ENCODE measurements at places on chromosomes 7 and 10.

DNA sequence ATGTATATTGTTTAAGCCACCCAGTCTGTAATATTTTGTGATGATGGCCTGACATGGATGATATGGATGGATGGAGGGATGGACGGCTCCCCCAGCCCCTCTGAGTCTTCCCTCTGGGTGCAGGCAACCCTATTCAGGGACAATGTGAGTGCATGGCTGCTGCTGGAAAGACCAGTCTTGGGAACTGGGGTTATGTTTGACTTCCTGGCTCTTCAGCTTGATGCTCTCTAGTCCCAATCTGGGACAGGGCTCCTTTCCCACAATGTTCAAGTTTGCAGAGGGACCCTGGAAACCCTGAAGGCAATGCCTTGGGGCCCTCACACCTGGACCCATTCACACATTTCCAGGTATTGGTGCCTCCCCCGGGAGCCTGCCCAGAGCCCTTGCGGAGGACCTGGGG, 52.3 kb upstream of the RET start:
- no peak for DNase-seq

- DNase-seq, result no peak
Observed at GRCh38 chr7:508461-509170, 11.0 kb downstream of the PDGFA start.

DNA sequence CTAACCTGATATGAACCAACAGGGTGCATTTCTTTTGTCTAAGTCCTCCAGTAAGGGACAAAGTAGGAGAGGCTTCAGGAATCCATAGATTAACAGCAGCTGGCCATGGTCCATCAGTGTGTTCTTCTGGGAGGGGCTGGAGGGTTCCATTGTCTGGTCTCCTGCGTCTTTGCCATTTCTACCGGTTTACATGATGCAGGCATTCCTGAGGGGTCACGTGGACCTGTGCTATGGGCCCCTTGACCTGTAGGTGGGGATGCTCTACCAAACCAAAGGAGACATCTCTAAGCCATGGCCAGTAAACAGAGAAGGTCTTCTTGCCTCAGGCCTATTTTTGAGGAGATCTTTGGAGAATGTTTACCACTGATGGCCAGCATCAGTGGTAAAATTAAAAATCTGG, 28.7 kb upstream of the HABP2 start:
- peak; percentile 64 for DNase-seq

GRCh38 chr10:51000976-51001375, 73.3 kb upstream of the PRKG1 start:
- no peak for DNase-seq

DNA sequence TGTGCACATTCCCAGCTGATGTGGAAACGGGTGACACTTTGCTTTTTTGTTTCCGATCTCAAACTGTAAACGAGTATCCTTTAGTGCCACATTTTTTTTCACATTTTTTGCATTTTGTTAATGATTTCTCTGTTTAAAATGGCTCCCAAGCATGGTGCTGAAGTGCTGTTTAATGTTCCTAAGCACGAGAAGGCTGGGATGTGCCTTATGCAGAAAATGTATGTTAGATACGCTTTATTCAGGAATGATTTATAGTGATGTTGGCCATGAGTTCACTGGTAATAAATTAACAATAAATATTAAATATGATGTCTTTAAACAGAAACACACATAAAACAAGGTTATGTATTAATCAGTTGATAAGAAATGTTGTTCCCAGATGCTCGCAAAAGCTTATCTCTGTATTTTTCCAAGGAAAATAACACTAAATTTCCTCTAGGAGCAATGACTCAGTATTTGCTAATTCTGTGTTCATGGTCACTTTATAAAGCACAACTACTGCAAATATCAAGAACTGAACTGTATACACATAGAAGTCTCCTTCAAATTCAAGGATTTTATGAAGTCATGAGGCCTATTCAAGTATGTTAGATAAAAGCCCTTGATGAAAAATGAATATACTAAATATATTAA, 305.9 kb upstream of the SMIM30 start:
- no peak for DNase-seq

DNA sequence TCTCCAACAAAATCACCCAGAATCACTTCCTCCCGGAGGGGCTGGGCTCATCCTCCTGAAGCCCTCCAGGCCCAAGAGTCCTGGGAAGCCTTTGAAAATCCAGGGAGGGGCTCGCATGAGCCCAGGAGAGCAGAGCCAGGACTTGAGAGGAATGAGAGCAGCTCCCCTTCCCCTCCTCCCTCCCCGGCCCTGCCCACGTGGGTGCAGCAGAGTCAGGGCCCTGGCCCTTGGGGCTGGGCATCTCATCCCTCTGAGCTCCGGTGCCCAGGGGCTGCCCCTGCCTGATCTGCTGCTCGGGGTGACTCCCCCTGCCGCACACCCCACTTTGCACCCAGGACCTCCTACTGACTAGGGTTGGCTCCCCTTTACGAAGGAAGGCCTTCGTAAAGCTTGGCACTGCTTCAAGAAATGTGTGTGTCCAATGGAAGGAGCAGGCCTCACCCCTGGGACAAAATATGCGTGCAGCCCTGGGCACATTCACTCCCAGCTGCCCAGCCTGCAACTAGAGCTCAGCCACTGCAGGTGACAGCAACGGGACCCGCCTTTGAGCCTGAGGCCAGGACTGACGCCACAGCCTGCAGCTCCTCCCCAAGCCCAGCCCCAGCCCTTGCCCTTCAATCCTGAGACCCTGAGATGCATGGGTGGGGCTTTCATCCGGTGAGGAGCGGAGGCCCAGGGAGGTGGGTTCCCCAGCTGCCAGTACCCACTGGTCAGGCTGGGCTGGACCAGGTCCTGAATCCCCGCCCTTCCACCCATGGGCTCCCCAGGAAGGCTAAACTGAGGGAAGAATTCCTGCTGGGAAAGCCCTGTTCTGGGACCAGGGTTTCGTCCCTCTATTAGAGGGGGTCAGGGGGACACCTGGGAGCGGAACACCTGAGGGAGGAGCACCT, 21.8 kb downstream of the PWWP2B start:
- peak; percentile 88 for DNase-seq

- no peak for DNase-seq
Observed at GRCh38 chr10:67790534-67791408, 47.2 kb downstream of the DNAJC12 start.

DNA sequence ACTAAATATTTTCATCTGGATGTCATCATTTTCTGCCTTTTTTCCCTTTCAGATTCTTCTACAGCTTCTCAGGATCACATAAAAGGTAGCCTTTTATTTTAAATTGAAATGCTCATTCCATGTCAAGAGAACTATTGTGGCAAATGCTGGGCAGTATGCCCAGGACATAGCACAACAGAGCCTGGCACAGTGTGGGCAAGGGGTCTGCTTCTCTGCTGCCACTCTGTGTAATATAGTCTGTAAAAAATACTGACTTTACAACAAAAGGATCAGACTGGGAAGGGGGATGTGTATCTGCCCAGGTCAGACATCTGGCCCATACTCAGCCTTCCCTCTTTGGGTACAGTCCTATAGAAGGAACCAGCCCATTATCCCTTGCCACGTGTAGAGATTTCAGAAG, 62.7 kb downstream of the CUZD1 start:
- no peak for DNase-seq

- no peak for DNase-seq
Observed at GRCh38 chr7:87784424-87784823, 91.7 kb downstream of the SLC25A40 start.

DNA sequence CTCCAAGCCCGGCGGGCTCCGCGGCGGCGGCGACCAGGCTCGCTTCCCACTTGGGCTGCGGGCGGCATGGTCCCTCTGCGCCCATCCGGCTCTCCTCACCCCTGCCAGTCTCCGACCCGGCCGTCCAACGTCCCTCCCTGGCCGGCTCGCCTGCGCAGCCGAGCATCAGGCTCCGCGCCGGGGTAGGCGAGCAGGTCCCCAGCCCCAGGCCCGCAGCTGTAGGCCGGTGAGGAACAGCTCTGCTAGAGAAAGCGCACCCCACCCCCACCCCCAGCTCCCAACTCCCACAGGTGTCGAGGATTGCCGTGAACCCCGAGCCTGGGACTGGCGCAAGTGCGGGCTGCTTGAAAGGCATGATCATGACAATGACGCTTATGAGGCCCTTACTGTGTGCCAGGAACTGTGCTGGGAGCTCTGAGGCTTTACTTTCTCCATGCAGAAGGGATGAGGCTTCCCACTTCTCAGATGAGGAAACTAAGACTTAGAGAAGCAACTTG, 20.8 kb upstream of the PAX2 start:
- DNase-seq, result no peak

DNA sequence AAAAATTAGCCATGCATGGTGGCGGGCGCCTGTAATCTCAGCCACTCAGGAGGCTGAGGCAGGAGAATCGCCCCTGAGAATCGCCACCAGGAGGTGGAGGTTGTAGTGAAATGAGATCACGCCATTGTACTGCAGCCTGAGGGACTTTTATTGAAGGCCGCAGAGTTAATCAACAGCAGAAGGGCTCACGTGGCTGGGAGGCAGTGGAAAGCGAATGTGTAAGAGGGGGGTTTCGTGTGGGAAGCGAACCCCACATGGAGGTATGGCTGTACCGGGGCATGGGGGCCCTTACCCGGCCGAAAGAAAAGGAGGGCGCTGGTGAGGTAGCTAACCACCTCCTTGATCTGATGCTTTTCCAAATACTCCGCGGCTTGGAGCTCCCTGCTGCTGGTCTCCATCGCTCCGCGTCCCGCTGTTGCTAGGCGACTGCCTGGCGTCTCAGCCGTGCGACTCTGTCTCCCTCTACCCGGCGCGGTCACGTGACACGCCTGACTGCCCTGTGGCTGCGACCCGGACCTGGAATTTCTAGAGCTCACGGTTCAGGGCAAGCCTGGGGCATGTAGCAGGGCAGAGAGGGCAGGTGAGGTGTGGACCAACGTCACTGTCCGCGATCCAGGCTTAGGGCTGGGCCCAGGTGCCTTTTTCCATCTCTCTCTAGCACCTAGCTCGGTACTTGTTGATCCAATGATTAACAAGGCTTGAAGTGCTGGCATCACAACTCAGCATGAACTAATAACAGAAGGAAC, at the start of gene EFCAB10:
EFCAB10 (minus strand) TSS at position 428 of the 746 bp plus-strand sequence; CDS start at position 398, 30 bp downstream.
- DNase-seq, result peak; percentile 93

- DNase-seq, result no peak
Observed at GRCh38 chr10:36494371-36494770, 631.0 kb upstream of the ANKRD30A start.

DNA sequence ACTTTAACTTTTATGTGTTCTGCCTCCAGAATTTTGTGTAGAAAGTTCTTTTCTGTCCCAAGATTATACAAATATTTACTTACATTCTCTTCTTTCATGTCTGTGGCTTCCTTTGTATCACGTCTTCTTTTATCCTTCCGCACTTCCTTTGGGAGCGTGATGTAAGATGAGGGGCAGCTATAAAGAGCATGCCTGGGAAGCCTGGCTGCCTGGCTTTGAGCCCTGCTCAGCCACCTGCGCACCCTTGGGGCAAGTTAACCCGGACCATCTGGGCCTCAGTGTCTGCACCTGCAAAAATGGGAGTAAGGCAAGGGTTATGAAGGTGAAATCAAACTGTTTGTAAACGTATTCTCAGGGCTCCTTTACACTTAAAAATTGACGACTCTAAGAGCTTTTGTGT, 25.2 kb downstream of the PALD1 start:
- DNase-seq, result no peak

DNA sequence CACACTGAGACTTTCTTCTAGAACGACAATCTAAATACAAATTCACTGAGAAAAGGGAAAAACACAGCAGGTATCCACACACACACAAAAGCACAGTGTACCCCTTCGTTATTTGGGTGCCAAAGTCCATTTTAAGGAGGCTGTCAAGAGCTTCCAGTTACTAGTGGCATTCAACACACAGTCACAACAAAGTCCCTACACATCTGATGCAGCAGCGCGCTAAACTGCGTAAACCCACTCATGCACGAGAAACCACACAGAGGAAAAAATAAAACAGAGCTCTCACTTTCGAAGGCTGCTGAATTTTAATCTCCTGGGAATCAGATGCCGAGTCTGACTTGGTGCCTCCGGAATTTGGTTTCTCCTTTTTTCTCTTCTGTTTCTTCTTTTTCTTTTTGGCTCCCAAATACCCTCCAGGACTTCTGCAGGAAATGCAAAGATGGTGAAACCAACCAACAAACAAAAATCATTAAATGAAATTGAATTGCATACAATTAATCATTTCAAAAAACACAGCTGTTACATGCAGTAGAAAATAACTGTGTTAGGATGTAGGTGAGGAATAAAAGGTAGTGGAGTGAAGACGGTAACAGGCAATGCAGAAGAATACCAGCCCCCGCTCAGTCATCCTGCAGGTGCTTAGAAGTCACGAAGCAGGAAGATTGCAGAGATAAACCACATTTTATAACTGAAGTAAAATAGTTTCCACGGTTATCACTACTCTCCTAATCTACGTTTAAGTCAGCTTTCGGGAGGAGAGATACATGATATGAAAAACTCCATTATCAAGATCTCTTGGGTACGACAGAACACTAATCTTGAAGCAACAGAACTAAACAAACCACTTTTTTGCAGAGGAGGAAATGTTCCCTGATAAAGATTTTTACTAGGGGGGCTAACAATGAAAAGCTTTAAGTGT, 27.1 kb downstream of the NMT2 start:
- DNase-seq, result no peak

- no peak for DNase-seq
Observed at GRCh38 chr7:36372156-36372555, 17.5 kb upstream of the ANLN start.

DNA sequence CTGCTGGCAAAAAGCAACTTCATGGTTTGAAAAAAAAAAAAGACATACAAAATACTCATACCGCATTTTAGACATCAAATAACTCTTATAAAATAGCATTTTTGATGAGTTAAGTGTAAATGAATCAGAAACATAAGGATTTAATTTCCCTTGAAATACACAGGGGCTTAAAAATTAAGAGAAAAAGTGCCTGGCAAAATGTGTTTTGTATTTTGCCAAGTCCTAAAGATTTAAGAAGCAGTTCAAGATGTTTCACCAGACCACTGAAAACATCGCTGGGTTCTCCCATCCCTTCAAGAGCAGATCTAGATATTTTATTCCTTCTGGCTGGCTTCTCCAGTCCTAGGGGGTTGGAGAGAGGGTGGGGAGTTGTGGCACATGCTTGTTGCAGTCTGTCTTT, 396.4 kb downstream of the INHBA start:
- DNase-seq, result no peak
